ENCODE measurements at places on chromosomes 13 and 19.

DNA sequence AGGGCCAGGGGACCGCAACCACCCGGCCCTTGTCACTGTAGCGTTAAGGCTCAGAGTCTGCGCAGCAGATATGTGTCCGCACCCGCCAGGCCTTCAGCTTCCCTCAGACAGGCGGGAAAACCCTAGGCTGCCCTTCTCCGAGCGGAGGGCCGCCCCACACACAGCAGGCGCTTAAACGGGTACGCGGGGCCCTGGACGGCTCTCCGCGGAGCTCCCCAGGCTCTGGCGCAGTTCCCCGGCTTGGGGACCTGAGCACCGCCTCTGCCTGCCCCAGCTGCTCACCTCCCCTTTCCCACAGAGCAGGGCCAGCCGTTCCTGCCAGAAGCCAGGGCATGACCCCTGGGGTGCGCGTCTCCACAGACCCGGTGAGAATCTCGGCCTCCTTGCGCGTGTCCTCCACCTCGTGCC, 593 bp downstream of the ZNF135 start:
- no peak for DNase-seq

DNA sequence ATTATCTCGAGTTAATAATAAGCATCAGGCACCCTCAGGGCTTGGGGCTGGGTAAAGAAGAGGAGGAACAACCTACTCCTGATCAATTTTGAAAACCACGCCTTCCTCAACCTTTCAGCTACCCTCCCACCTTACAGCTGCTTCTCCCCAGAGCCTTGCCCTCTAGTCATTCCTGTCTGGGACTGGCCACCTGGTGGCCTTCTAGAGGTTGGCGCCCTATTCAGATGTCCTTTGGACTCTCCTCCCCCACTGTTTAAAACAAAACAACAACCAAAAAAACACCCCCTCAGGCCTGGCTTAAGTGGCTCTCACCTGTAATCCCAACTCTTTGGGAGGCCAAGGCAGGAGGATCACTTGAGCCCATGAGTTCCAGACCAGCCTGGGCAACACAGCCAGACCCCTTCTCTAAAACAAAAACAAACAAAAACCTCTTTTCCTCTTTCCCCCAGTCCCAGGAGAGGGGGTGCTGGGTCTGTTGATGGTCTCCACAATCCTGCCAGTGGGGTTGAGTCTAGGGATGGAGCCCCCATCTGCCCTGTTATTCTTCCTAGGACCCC, 62.3 kb downstream of the CCDC70 start:
- DNase-seq: peak; percentile 48

GRCh38 chr19:13463296-13463695, 43.0 kb downstream of the CACNA1A start:
- peak; percentile 28 for DNase-seq

DNA sequence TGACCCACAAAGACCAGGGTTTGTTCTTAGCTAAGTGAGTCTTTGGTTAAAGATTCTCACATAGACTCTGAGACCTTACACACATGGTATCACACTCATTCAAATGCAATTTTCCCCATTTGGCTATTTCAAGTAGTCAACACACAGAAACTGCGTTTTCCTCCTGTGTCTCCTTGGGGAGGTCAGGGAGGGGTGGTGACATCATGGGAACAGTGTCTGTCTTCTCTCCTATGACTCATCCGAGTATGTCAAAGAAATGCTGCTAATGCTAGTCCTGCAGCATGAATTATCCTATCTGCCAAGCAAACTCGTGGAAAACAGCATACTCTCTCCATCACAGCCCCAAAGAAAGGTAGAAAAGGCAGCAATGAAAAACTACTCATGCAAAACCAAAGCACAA, 100.2 kb downstream of the ENOX1 start:
- no peak for DNase-seq

- no peak for DNase-seq
Measured at GRCh38 chr19:15021286-15022007, 27.8 kb upstream of the CASP14 start.

- no peak for DNase-seq
Measured at GRCh38 chr13:110538632-110539031, 22.9 kb downstream of the RAB20 start.

DNA sequence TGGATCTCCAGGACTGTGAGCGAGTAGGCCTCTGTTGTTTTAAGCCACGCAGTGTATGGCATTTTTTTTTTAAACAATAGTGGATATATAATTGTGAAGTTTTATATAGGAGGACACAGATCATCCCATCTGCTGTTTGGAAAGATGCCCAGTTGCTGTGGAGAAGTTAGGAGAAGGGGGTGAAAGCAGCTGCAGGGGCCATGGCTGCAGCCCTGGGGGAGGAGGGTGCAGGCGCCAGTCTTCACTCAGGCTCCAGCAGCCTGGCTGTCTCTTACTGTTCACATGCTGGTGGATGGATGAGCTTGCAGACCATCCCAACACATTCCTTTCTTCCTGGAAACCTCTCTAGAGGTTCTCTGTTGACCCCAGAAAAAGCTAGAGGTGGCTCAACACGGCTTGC, 242.3 kb downstream of the TEX29 start:
- no peak for DNase-seq

DNA sequence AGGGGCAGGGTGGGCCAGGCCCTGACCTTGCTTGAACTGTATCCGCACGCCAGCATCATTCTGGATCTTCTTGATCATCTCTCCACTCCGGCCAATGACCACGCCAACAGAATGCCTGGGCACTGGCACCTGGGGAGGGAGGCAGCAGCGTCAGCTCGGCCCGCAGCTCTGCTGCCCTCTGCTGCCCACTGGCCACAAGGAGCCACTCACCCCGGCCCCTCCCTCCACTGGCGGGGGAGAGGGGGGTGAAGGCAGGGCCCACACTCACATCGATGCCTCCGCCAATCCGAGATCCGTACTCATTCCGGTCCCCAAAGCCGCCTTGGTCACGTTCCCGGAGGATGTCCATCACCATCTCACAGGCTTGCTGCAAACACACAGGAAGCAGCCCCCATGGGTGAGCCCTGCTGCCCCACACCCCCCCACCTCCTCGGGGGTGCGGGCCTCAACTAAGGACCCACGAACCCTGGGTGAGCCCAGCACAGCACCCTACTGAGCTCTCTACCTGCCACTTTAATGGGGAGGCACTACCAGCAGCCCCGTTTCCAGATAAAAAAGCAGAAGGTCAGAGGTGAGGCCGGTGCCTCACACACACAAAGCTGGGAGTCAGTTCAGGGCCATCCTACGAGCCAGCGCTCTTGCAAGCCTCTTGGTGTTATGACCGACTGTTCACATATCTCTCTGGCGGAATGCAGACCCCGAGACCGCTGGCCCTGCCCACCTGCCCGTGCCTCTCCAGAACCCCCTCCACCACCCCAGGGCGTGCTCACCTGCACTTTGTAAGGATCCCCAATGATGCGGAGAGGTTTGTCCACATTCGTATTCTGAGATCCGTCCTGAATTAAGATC, 6.7 kb downstream of the KHSRP start:
- DNase-seq: peak; percentile 41

DNA sequence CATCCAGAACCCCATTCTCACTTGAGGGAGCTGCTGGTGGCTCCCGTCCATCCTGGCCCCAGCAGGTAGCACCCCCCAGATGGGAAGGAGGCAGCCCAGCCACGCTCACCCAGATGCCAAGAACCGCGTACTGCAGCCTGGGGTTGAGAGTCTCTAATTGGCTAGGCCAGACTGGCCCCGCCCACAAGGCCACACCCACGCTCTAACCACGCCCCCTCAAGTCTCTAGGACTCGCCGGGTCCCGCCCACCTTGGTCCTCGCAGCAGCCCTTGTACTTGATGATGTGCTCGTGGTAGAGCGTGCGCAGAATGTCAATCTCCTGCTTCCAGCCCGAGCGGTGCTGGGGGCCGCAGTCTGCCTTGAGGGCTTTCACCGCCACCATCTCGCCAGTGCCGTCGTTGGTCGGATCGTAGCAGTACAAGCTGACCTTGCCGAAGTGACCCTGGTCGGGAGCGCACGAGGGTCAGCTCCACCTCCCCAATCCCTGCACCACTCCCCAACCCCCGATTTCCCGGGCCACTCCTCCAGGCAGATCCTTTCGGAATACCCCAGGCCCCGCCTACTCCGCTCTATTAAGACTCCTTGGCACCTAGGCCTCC, 14.5 kb upstream of the ICAM3 start:
- DNase-seq: no peak

DNA sequence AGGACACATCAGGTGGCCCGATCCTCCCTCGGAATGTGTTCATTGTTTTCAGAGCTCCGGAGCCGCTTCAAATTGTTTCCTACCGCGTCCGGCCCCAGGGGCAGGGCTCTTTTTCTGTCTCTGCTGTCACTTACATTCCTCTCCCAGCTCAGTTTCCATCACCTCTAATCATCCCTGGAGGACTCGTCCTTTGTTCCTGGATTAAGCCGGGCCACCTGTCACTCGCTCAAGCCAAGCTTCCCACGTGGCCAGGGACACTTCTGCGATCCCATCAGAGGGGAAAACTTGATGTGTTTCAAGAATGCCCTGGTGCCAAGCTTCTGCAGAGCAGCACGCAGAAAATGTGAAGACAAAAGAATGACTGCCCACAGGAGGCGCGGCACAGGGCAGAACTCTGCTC, 13.5 kb downstream of the IL17D start:
- no peak for DNase-seq

DNA sequence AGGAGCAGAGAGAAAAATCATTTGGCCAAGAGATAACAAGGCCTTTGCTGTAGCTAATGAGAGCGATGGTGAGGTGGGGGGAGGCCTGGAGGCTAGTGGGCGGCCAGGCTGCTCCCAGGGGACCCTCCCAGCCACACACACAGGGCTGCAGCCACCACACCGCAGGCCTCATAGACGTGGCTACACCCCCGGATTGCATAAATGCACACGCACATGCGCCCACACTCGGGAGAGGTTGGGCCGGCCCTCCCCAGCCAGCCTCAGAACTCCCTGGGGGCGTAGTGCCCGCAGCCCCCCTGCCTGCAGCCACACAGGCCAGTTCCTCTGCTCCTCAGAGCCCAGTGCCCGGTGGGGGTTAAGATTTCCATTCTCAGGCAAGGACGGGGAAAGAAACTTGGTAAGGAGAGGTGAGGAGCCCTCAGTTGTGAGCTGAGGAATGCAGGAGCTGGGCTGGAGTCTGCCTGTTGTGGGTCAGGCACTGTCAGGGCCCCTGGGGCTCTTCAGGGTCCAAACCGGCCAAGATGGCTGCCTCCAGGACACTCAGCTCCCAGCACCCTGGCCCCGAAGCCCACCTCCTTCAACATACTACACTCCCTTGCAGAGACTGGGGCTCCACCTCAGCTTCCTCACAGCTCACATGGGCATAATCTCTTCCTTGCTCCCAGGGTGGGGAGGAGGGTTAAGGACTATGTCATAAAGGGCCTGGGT, 8.0 kb downstream of the PTH2 start:
- no peak for DNase-seq

- DNase-seq: peak; percentile 84
Measured at GRCh38 chr19:49593233-49594113, 2.5 kb downstream of the PRR12 start.

DNA sequence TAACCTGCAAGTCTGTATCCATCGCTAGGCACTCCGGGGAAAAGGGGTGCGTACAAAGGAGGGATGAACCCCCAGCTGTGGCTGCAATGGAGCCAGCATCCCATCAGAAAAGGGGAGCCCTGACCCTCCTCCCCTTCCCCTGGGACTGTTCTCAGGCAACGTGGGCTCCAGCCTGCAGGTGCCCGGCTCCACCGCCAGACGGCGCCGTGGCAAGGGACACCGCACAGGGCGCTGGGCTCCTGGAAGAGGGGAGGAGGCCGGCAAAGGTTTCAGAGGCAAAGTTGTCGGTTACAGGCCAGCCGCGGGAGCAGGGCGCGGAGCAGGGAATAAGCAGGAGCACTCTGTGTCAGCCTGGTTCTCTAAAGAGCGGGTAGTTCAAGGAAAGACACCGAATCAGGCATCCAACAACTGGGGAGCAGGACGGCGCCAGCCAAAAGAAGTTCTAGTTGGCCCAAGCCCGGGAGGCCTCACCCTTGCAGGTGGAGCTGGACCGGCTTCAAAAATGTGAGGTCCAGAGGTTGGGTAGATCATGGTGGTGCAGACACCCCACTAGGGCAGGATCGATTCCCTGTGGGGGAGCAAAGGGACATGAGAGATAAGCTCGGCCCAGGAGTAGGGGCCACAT, 53.0 kb upstream of the ATP12A start:
- peak; percentile 51 for DNase-seq

DNA sequence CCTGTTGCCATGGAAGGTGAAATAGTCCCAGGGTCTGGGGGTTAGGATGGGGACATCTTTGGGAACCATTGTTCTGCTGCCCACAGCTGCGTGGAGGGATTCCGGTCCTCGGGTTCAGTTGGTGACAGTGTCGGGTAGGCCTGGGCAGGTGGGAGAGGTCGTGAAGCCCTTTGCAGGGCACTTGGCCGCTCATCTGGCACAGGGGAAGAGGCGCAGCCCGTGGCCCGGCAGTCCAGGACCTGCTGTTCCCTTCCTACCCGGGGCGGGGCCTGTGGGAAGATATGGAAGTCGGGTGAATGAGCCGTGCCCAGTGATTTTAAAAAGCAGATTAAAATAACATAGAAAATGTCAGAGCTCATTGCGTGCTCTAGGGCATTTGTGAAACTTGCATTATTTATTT, 44.8 kb downstream of the KDM4B start:
- DNase-seq: no peak

- no peak for DNase-seq
Measured at GRCh38 chr13:37379841-37380240, 218.7 kb downstream of the POSTN start.

DNA sequence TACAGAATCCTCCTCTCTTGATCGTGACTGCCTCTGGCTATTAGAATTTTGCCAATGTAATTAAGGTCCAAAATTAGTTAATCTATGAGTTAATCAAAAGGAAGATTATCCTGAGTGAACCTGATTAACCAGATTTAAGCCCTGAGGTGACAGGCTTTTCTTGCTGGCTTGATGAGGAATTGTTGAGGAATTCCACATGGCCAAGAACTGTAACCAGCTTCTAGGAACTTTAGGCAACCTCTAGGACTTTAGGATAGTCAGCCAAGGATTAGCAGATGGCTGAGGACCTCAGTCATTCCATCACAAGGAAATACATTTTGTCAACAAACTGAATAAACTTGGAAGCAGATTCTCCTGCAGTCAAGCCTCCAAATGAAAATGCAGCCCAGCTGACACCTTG, 84.8 kb downstream of the STOML3 start:
- DNase-seq: no peak

GRCh38 chr13:108572782-108573211, 56.6 kb upstream of the MYO16 start:
- no peak for DNase-seq

DNA sequence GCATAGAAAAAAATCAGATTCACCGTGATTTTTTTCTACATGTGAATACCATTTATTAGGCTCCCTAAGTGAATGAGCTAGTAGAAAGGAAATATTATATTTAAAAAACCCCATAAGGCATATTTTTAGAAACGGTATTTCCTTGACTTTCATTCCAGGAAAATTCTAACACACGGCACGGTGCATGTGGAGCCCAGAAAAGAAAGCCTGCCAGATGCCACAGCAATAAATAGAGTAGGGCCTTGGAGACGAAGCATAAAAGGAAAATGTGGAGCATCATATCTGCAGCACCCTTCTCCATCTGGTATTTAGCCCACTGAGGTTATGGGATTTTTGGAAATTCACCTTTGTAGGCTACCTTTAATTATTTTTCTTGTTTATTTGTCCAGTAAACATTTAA, 314.4 kb downstream of the ENOX1 start:
- DNase-seq: no peak

- DNase-seq: no peak
Measured at GRCh38 chr19:5952193-5953029, 25.5 kb downstream of the RANBP3 start.

- DNase-seq: no peak
Measured at GRCh38 chr13:113598481-113598880, 13.9 kb downstream of the TFDP1 start.
